Activated naive CD8-positive, alpha-beta T cell treated with anti-CD3 and anti-CD28 coated beads, Interleukin-2, amount 50 U/mL, for 24 hours (primary cell): ENCODE measurements at places on chromosomes 1 and 21.

- no peak for DNase-seq
Measured at GRCh38 chr1:111934106-111934852, 55.2 kb downstream of the KCND3 start.

- DNase-seq, result peak; percentile 25
Measured at GRCh38 chr1:147072482-147073432, 99.5 kb downstream of the PRKAB2 start.

DNA sequence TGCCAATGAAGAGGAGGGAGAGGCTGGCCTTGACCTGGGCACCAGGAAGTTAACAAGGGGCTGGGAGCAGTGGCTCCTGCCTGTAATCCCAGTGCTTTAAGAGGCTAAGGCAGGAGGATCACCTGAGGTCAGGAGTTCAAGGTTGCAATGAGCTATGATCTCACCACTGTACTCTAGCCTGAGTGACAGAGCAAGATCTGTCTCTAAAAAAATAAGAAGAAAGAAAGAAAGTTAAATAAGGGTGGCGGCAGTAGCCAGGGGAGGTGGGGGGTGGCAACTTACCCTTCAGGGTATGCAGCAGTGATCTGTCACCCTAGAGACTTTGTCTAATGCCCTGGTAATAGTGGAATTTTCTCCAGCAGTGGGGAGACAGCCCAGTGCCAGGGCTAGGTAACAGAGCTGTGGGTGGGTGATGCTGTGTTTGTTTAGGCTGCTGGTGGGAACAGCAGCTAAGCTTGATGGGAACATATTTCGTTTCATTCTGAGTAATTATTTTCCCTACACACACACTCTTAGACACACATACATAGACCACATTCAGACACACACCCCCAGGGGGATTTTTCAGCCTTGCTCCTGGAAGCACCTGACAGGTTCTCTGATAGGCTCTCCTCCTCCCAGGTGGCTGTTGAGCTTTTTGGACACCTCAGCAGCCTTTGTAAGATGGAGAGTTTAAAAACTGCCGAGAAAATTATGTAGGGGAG, 11.3 kb upstream of the SYT6 start:
- no peak for DNase-seq

DNA sequence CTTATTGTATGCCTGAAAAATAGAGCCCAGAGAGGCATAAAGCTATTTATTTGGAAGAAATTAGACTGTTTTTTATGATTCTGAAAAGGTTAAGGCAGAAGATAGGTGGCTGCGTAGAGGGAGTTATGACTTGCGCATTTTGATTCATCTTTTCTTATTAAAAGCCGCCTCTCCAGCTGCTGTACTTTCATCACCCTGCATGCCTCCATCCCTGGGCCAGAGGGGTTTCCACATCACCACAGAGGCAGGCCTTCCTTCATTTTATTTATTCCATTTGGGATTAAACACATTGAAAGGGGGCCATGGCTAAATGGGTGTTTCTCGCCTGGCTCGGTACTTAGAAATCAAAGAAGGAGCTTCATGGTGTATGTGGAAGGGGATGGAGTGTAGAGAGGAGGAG, 14.6 kb upstream of the RGS8 start:
- DNase-seq, result no peak

GRCh38 chr1:60891765-60892164, 190.6 kb upstream of the NFIA start:
- DNase-seq, result no peak

- peak; percentile 25 for DNase-seq
Measured at GRCh38 chr21:29436143-29436542, 137.4 kb downstream of the BACH1 start.

DNA sequence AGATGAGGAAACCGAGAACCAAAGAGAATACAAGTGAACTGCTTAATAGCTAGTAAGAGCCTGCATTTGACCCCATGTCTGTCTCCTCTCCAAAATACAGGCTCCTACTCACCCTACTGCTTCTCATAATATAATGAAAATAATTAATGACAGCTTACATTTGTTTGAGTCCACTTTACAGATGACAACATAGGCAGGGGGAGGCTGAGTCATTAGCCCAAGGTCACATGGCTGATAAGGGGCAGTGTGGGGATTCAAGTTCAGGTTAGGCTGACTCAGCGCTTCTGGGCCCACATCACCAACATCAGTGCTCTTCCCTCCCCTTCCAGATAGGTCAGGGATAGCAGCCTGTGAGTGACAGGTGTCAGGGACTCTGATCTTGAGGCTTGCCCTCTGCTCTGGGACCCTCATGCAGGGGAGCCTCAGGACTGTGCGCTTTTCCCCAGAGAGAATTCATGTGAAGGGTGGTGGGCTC, 16.2 kb downstream of the AZIN2 start:
- DNase-seq, result no peak

DNA sequence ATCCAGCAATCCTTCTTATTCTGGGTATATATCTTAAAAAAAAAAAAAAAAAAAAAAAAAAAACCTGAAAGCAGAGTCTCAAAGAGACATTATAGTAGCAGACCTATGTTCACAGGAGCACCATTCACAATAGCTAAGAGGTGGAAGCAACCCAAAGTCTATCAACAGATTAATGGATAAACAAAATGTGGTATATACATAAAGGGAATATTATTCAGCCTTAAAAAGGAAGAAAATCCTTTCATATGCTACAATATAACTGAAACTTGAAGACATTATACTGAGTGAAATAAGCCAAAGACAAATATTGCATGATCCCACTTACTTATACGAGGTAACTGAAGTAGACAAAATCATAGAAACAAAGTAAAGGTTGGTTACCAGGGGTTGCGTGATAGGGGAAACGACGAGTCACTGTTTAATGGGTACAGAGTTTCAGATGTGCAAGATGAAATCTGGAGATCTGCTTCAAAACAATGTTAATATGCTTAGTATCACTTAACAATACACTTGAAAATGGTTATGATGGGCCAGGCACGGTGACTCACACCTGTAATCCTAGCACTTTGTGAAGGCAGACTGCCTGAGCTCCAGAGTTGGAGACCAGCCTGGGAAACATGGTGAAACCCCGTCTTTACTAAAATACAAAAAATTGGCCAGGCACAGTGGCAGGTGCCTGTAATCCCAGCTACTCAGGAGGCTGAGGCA, 29.5 kb downstream of the PIK3R3 start:
- no peak for DNase-seq

DNA sequence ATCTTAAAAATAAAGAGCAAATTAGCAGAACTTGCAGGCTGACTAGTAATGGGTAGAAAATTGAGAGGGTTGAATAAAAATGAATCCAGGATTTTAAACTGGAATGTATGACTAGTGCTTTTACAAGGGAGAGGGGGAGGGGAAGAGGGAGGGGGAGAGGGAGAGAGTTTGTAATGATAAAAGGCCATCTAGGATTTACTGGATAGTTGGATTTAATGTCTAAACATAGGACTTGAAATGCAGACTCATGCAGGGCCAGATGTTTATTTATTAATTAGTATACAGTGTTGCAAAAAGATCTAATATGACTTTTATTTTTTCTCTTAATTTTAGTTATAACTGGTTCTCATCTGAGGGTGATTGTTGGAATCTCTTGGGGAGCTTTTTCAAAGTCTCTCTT, 4.3 kb downstream of the ZNF326 start:
- DNase-seq, result no peak

GRCh38 chr1:26574719-26575251, 45.2 kb downstream of the RPS6KA1 start:
- peak; percentile 52 for DNase-seq

DNA sequence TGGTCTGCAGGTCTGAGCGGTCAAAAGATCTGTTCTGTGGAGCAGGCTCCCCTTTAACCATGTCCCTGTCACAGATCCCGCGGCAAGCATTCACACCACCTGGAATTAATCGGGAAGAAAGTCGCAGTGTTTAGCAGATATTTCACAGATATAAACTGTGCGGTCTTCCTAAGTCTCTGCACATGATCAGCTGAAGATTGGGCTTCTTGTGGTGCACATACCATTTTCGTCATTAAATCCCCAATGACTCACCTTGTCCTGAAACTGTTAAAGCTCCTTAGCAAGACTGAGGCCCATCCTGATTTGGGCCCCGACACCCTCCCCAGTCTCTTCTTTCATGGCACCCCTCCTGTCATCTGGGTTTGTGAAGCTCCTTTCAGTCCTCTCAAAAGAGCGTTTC, 158.8 kb downstream of the KIF26B start:
- no peak for DNase-seq

DNA sequence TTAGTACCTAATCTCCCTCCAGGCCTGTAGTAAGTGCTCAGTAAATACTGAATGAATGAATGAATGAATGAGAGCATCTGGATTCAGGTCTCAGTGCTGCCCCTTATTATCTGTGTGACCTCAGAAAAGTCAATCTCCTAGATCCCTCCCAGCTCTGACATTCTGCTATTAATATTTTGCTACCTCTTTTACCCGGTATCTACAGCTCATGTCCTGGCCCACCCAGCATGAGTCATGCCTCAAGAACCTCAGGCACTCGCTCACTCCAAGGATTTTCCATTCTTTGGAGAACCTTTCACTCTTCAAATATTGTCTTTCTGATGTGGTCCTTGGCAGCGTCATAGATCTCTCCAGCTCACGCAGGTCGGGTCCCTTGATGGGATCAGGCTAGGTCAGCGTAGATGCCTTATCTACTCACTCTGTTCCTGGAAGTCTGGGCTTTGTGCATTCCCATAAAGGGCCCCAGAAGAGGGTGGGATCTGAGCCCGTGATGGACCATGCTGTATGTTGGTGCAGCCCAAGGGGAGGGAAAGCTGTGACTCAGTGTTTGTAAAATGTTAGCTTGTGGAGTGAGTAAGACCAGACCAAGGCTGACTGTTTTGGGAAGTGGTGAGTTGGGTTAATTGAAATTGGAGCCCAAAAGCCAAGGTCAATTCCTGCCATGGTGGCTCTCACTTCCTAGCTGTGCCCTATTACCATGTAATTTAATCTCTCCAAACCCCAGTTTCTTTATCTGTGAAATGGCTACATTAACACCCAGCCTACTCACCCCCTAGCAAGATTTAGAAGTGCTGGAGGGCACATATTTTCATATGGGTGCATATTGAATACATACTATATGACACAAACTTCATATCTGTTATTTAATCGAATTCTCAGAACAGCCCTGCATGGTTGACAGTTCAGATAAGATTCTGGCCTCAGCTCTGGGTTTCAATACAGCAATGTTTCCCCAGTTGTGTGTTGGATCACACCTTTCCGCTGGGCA, 214.1 kb upstream of the USP24 start:
- no peak for DNase-seq

GRCh38 chr1:171715813-171716251, 26.0 kb downstream of the VAMP4 start:
- no peak for DNase-seq

- DNase-seq, result no peak
Measured at GRCh38 chr1:106944721-106945120, 111.8 kb upstream of the PRMT6 start.

DNA sequence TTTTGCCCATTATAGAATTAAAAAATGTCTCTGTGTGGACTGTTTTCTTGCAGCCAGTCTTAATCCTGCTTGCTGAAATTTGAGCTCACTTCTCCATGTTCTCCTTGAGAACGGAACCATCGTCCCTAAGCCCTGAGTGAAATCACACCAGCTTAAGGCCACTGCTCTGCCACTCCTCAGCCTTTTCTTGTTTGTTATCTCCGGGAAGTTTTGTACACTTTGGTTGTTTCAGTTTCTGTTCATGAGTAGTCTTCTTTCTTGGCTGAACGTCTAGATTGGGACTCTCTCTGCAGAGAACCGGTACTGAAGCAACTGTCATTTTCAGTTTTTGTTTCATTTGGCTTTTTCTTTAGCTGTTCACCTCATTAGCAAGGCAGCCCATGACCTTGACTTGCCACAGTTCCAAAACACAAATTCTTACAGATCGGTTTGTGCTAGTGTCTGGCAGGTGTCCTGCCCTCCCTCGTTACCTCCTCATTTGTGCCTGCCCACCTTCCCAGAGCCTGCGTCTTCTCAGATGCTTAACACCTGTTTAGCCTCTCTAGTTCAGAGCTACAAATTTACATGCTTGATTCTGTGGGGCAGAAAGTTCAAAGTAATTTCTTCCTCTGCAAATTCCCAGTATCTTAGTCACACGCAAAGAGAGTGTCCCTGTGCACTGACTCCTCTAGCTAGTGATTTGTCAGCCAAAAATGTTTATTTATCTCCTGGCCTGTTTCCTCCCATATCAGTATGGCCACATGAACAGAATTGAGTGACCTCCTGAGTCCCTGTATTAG, 12.4 kb downstream of the PSEN2 start:
- DNase-seq, result peak; percentile 18

GRCh38 chr1:25933479-25934365, 27.5 kb upstream of the STMN1 start:
- no peak for DNase-seq

DNA sequence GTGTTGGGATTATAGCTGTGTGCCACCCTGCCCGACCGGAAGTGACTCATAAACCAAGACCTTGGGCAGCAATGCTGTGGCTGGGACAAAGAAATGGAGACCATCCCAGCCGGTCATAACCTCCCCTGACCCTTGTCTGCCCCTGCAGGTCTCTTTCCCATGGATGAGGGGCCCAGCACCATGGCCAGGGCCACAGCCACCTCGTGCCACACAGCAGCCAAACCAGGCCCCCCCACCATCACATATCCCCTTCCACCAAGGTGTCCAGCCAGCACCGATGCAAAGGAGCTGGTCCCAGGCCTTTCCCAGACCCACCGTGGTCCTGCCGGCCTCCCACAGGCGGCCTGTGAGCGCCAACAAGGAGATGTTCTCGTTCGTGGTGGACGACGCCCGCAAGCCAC, 42.2 kb downstream of the FHAD1 start:
- no peak for DNase-seq

- no peak for DNase-seq
Measured at GRCh38 chr1:71770121-71770520, 512.2 kb downstream of the NEGR1 start.

- no peak for DNase-seq
Measured at GRCh38 chr1:21770201-21770600, 12.7 kb downstream of the USP48 start.

DNA sequence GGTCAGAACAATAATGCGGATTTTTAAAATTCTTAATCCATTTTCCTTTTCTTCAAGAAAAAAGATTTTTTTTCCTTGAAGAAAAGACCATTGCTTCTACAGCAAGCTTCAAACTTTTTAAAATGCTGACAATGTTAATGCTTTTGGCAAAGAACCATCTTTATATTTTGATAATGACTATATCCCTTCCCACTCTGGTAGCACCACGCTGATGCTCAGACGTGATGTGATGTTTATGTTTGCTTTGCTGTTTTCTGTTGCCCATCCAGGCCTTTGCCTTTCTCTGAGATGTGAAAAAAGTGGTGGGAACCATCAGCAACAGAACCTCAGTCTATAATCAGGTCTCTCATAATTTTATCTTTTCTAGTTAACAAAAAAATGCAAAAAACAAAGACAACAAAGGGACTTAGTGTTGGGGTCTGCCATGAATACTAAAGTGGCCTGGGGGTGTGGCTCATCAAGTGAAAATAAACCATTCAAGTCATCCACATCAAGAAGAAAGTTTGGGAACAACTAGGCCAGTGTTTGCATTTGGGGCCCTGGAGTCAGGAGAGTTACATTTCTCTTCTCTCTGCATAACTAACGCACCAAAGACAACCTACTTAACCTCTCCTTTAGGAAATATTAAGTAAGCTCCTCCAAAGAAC, 244.6 kb upstream of the DMRTA2 start:
- DNase-seq, result no peak
